ENCODE measurements at places on chromosomes 7 and 10. TPM values are rescaled to one million over a fixed set of nuclear protein-coding genes. Genes with fewer than 3 reads are reported as not detected.

The CLCN1 gene
- not detected for total RNA-seq

The JCAD gene
- total RNA-seq: 2.0 TPM

The PTN gene
- 35.4 TPM for total RNA-seq

The PRLHR gene
- total RNA-seq: not detected

The MYL7 gene
- not detected for total RNA-seq

The NEURL1 gene
- under 0.01 TPM for total RNA-seq
